GM12891 (cell line): ENCODE measurements at places on chromosomes 5 and 9.

GRCh38 chr5:3384531-3384930, 211.1 kb upstream of the IRX1 start:
- DNase-seq, result no peak

- no peak for DNase-seq
Measured at GRCh38 chr9:131407717-131408195, 13.9 kb downstream of the PRRC2B start.

DNA sequence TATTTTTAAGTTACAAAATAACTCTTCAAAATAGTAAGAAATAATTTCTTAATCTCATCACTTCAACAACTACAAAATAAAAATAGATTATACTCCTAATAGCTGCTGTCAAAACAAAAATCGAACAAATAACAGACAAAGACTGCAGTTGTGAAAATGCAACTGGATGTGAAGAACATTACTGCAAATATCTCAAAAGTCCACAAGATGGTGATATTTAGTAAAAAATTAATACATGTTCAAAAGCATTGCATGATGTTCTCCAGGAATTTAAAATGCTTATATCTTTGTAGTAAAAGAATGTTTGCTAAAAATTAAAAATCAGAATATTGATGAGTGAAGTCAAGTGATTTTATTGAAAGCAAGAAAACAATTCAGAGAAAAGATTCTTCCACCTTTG, 66.2 kb downstream of the MPDZ start:
- no peak for DNase-seq

GRCh38 chr5:101897914-101898313, 398.2 kb downstream of the SLCO4C1 start:
- no peak for DNase-seq

GRCh38 chr9:22413884-22414283, 32.7 kb upstream of the DMRTA1 start:
- no peak for DNase-seq

GRCh38 chr5:38069360-38069759, 189.0 kb upstream of the EGFLAM start:
- no peak for DNase-seq

- DNase-seq, result no peak
Measured at GRCh38 chr5:109947667-109948066, 257.9 kb downstream of the MAN2A1 start.

DNA sequence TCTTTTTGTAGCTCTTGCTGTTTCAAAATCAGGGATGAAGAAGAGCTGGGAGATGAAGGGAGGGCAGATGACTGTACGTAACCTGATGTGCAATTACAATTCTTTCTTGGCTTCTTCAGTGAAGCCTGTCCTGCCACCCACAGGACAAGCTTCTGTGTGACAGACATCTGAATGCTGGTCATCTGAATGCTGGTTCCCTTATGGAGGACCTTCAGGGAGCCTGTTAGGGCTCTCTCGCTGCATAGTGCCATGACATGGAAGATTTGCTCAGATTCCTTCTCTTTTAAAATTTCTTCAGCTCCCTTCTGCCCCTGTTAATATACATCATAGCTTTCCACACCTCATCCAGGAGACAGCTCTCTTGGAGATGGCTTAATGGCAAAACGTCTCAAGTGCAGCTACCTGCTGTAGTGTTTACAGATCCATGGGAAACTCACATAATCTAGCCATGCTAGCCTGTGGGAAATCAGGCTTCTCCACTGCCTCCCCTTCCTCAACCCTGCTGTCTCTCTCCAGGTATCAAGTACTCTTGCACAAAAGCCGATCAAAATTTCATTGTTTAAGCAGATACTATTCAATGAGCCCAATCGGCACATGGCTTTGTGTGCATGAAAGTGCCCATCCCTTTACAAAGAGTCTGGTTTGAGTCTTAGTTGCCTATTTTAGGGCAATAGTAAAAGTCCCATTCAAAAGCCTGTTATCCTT, 134.6 kb downstream of the RAB3C start:
- no peak for DNase-seq

GRCh38 chr9:78609450-78609849, 312.5 kb downstream of the PSAT1 start:
- DNase-seq, result no peak

- peak; percentile 66 for DNase-seq
Measured at GRCh38 chr5:132674671-132675506, 1.1 kb downstream of the IL4 start.

- DNase-seq, result no peak
Measured at GRCh38 chr5:156758011-156758791, 91.9 kb upstream of the PPP1R2B start.

DNA sequence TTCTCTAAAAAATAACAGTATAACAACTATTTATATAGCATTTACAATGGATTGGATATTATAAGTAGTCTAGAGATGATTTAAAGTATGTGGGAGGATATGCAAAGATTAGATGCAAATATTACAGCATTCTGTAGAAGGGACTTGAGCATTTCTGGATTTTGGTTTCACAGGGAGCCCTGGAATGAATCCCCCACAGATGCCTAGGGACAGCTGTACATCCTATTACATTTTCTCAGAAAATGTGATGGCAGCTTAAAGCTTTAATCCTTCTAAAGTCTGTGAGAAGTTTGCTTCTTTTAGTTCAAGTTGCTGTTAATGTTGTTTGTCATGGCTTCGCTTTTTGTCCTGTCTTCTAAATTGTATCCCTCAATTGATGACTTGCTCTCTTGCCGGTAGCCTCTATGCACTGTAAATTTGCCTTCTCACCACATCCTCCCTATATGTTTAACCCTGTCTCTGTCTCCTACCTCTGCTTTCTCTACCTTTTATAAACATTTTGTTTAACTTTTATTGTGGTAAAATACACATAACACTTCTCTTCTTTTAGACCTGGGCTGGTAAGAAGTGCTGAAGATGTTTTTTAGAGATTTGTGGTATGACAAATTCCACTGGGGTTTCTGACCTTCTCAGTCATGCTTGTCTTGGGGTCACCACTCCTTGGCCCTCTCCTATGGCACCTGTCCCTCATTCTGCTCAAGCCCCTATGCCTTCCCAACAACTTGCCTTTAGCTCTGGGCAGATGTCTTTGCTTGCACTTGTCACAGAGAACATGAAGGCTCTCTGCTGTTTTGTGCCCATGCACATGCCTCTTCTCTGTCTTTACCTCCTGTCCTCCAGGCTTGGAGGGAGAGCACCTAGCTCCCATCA, 37.9 kb downstream of the LNPEP start:
- DNase-seq, result no peak

GRCh38 chr9:96009690-96010472, 134.4 kb downstream of the ERCC6L2 start:
- no peak for DNase-seq

DNA sequence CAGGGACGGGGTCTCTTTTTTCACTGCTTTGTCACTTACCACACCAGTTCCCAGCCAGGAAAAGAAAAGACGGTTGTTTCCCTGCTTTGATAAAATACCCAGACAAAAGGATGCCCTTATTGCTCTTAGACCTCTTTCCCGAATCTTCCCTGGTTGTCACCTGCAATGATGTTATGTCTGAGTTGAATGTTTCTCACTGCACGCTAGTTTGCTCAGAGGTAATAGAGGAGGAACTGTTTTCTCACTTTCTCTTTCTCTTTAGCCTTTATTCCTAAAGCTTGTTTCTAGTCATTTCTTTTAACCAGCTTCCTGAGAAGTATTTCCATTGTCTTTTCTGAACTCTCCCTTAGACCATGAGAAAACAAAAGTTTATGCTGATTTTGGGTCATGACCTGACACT, 32.9 kb downstream of the ACER2 start:
- DNase-seq, result no peak

GRCh38 chr5:32326216-32326772, 13.6 kb upstream of the MTMR12 start:
- no peak for DNase-seq

DNA sequence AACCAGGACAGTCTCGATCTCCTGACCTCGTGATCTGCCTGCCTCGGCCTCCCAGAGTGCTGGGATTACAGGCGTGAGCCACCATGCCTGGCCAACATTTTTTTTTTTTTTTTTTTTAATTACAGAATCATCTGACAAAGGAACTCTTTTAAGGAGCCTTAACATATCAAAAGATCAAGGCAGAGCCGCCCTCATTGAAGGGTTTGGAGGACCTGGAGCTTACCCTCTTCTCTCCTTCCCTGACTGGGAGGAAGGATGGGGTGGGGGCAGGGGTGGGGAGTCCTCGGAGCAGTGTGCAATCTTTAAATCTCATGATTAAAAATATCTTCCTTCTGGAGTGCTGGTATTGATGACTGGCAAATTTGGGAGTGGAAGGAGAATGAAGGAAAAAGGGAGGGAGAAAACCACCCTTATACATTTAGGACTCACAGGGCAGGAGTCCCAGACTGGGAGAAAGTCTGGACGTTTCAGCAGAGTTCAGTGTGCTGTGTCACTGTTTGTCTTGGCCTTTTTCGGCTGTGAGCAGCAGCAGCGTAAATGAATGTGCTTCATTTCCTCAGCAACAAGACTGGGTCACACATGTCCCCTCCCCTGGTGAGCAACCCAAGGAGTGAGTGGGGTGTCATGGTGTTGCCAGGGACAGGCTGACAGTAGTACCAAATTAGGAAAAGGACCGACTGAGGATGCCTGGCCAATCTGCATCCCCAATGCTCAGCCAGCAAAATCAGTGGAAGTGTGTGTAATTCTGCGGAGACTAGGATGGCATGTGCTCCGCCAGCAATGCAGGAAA, 115.3 kb upstream of the BNC2 start:
- DNase-seq, result no peak

- no peak for DNase-seq
Measured at GRCh38 chr5:128257076-128257475, 173.5 kb downstream of the SLC12A2 start.

GRCh38 chr9:26471261-26471660, 421.3 kb downstream of the CAAP1 start:
- DNase-seq, result no peak

DNA sequence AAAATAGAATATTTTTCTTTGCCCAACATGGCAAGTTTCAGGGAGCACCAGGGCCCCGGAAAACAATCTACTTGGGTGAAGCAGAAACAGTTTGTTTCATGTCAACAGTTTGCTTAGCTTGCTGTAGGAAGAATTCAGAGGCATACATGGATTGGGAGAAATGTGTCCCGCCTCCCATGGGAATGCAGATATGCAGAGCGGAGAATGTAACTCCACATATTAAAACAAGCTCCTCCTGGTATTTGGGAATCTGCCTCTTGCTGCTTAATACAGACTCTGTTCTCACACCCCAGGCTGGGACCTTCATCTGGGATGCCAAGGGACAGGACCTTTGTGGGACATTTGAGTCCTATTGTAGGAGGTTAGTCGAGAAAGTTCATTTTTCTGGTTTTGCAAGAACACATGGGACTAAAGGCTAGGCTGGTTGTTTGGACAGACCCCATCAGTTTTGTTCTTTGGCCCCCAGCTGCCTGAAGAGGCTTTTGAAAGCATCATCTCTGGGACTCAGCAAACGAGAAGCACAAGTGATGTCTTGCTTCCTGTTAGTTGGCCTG, 220.5 kb upstream of the ADRA1B start:
- DNase-seq, result no peak

DNA sequence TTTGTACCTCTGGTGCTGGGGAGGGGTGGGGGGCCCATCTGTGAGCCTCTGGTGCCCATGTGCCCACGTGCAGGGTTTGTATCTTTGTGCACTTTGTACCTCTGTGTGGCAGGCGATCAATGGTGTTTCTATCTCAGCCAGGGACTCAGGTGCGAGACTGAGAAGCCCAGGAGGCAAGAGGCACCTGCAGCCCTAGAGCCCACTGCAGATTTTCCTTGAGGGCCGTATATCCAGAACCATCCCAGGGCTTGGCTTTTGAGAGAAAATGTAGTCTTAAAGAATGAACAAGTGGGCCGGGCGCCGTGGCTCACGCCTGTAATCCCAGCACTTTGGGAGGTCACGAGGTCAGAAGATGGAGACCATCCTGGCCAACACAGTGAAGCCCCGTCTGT, 52.2 kb upstream of the KCNMB1 start:
- DNase-seq, result no peak

DNA sequence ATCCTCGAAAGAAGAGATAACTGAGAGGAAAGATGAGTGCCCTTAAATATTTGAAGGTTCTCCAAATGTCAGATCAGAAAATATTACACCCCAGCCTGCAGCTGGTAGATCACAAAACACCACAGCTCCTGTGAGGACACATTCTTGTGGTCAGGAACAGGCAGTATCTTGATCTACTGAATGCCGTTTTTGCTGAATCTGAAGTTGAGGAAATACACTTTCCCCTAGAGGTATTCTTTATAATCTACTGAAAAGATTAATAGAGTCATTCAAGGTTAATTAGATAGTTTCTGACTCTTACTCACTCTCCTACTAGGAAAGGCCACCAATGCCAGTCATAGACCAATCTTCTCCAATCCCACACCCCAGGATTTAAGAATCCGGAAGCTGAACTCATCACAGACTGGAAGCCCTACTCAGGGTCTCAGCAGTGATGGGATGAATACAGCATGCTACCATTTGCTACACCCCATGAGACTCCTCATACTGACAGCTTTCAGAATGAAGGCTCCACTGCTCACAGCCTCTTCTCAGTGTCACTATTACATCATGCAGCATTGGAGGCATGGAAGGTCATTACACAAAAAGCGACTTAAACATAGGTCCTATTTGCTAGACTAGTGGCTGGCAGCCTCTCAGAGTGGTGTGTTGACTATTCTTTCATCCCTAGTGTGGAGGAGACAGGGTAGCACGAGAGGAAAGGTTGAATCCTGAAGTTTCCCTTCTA, 143.9 kb upstream of the SLC1A3 start:
- DNase-seq, result no peak

DNA sequence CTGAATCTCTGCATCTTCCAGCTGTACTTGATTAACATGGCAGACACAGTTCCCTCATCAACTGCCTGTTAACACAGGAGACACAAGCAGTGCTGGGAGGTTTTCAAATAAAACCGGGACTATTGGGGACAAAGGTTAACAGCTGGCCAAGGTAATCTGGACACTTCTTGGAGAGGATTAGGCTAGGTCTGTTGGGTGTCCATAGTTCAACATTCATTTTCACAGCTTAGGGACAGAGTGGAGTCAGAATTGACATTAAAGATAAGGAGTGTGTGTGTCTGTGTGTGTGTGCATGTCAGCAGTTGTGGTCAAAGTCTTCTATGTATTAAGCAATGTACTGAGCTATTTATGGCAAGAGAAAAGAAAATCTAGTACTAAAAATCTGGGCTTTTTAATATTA, 216.2 kb downstream of the MED10 start:
- no peak for DNase-seq

- DNase-seq, result no peak
Measured at GRCh38 chr5:14998491-14998890, 126.9 kb upstream of the ANKH start.

DNA sequence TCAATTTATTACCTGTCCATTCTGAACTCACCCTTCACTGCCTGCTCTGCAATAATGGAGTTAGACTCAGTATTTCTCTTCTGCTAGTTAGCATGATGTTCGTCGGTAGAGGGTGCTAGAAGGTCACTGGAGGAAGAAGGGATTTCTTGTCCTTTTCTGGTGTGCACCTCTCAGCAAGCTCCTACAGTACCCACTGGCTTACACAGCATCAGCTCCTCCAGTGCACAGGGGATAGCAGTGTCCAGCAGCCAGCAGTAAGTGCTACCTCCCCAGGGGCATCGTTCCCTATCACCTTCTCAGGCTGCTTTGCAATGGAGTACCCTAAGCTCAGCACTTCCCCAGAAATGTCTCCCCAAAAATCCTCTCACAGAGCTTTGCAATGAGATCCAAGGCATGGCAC, 45.9 kb upstream of the APC start:
- no peak for DNase-seq
